ENCODE measurements at places on chromosomes 7 and 10.
A peak's percentile ranks its signal among the peaks of the same experiment; 100 is the strongest.

DNA sequence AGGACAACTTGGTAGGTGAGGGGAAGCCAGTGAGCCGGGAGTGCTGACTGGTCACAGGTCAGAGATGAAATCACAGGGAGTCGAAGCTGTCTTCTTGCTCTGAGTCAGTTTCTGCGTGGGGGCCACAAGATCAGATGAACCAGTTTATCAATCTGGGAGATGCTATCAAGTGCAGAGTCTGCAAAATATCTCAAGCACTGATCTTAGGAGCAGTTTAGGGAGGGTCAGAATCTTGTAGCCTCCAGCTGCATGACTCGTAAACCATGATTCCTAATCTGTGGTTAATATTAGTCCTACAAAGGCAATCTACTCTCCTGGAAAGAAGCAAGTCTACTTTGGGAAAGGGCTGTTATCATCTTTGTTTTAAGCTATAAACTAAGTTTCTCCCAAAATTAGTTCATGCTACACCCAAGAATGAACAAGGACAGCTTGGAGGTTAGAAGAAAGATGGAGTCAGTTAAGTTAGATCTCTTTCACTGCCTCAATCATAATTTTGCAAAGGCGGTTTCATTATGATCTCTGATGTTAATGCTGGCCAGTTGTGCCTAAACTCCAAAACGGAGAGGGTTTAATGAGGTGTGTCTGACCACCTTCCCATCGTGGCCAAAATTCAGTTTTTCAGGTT lies 8.4 kb upstream of the LMOD2 start:
- no peak for DNase-seq

DNA sequence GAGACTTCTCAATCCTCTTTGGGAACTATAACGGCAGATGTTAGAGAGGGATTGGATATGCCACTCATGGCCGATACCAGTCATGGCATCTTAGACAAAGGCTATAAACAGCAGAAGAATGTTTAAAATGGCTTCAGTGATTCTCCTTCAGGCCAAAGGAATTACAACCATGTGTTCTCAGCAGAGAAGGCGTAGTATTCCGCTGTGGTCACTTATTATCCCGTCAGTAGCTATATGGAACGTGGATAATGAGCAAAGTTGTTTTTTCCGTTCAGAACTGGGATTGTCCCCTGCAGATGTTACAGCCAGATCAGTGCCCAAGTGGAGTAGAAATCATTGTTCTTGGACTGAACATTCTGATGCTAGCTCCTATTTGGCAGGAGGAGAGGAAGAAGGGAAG lies 43.1 kb downstream of the TEX36 start:
- DNase-seq, result no peak

- no peak for DNase-seq
Measured at GRCh38 chr7:19114551-19114855, 2.9 kb downstream of the TWIST1 start.

DNA sequence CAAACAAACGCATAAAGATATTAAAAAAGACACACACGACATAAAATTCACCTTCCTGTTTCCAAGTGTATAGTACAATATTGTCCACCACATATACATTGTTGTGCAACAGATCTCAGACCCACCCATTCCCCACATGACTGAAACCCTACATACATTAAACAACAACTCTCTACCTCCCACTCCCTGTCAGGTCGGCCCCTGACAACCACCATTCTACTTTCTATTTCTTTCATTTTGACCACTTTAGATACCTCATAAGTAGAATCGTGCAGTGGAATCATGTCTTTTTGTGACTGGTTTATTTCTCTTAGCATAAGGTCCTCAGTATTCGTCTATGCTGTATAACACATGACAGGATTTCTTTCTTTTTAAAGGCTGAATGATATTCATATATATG lies 320.5 kb downstream of the BBS9 start:
- DNase-seq, result no peak

DNA sequence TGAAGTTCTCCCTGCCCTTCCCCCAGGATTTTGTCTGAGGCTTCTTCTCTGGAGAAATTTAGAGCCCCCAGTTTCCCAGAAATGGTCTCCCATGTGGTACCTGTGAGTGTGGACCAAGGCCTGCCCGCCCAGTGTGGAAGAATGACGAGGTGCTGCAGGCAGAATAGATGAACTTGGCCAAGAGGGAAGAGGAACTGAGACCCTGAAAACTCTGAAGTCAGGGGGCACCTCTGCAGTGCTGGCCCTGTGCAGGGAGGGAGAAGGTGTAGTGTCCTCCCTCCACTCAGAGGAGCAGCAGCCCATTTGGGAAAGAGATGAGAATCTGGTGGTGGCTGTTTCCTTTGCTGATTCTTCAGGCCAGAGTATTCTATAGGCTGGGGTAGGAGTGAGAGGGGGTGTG lies 115.2 kb upstream of the PCGF5 start:
- DNase-seq, result no peak

GRCh38 chr10:20745556-20746375 lies 151.3 kb downstream of the NEBL start:
- no peak for DNase-seq

GRCh38 chr7:35722054-35722849 lies 27.3 kb upstream of the HERPUD2 start:
- no peak for DNase-seq

- DNase-seq, result no peak
Measured at GRCh38 chr7:51246258-51247245, 70.1 kb downstream of the COBL start.

GRCh38 chr7:155685791-155686160 lies 41.3 kb downstream of the RBM33 start:
- no peak for DNase-seq

DNA sequence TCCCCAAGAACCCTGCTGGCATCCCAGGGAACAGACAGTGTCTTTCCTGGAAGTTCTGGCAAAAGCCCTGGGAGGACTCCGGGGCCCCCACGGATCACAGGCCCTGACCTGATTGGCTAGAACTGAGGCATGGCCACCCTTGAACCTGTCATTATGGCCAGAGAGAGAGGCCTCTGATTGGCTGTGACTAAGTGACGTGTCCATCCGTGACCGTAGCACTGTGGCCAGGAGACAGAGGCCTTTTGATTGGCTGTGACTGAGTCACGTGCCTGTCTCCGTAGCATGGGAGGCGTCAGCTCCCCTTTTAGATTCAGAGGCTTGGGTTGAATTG lies 163.8 kb downstream of the RGS10 start:
- DNase-seq, result no peak

- peak; percentile 28 for DNase-seq
Measured at GRCh38 chr7:139777133-139777891, 486 bp downstream of the HIPK2 start.

DNA sequence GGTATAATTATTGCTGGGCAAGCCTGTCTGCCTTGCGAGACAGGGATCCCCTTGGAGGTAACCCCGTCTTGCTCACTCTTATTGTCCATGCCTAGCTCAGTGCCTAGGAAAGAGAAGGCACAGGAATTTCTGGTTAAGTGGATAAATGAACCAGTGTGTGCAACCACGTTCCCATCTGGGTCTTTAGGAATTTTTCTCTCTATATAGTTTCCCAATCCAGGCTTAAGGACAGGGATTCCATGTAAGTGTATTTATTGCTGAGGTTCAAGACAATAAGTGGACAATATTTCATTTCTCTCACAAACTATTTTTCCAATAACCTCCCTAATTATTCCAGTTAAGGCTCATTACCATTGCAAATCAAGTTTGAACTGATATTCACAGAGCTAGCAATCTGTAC lies 8.9 kb upstream of the ADAM12 start:
- no peak for DNase-seq

- no peak for DNase-seq
Measured at GRCh38 chr7:157596471-157596870, 259.7 kb downstream of the DNAJB6 start.

GRCh38 chr10:63611078-63611477 lies 89.9 kb downstream of the REEP3 start:
- DNase-seq, result no peak

DNA sequence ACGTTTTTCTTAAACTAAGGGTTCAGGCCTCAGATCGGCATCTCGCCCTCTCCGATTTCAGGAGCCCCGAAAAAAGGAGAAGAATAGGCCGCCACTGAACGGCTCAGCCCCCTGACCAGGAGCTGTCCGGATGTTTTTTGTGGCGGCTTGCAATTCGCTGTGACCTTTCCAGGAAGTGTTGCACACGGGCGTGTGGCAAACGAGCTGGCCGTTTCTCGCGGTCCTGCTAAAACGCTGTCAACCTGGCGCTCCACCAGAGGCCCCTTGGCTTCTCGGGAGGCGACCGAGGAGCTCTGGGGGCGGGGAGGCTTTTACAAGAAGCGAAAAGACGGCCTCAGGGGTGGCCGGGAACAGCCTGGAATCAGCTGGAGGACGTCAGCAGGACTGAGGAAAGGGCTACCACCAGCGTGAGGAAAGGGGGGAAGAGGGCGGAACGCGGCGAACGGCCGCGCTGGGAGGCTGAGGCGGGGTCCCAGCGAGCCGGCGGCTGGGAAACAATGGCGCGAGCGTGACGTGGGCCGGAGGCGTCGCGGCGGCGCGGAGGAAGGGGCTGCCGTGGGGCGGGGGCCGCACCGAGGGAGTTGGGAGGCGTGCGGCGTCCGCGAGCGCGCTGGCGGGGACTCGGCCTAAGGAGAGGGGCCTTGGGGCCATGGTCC lies 493 bp downstream of the NT5C2 start:
- DNase-seq, result peak; percentile 21

DNA sequence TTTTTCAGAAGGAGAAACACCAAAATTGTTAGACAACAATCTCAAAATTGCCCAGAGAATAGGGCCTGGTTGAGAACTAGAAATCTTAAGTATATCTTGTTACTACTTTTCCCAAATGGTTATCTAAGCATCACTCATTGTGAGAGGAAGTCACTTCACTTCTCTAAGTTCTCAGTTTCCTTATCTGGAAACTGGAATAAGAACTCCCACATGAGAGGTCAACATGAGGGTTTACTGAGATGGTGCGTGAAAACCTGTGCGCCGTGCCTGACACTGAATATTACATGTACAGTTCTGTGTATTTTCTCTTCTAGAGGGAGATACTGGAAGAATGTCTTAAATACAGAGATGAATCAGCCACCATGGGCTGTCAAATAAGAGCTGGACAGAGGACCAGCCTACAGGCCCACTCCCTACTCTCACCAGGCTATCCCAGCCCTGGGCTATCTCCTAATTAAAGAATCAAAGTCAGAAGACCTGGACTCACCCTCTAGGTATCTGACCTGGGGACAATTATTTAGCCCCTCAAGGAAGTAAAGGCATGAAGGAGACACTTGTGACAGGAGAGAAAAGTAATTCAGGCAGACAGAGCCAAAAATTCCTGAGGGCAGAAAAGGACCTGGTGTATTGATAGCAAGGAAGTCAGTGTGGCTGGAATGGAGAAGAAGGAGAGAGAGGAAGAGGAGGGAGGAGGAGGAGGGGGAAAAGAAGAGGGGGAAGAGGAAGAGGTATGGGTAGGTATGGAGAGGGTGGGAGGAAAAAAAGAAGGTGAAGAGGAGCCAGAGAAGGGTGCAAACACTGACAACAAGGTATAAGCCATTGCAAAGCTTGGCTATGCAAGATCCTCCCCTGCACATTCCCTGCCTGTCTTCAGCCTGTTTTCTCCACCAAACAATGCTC lies 44.9 kb downstream of the CCDC71L start:
- no peak for DNase-seq

GRCh38 chr10:21021843-21022594 lies 124.9 kb upstream of the NEBL start:
- no peak for DNase-seq

- DNase-seq, result no peak
Measured at GRCh38 chr7:75962607-75963380, 31.6 kb downstream of the TMEM120A start.

- no peak for DNase-seq
Measured at GRCh38 chr7:140881507-140882228, 43.1 kb downstream of the BRAF start.

DNA sequence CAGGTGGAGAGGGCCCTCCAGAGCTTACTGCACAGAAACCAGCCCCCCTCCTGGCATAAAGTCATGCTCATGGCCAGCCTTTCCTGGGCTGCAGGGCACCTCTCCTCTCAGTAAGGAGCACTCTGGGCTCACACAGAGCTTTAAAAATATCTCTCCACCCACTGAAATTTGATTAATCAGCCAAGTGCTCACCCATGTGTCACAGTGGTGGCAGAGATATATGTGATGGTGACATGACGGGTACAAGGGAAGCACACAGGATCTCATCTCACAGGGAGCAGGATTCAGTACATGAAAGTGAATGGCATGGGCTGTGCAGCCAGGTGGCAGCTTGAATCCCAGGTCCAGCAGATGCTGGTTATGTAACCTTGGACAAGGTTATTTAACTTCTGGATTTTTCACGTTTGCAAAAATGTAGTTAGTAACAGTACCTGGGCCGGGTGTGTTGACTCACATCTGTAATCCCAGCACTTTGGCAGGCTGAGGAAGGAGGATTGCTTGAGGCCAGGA lies 144.8 kb downstream of the CALN1 start:
- no peak for DNase-seq

- DNase-seq, result no peak
Measured at GRCh38 chr10:32982293-32982709, 24.3 kb upstream of the ITGB1 start.

- peak; percentile 61 for DNase-seq
Measured at GRCh38 chr10:119165171-119166117, at the start of gene SFXN4. SFXN4 (minus strand) TSS chr10:119165714; CDS start chr10:119165647, 67 bp downstream.

- DNase-seq, result no peak
Measured at GRCh38 chr7:137592232-137592896, 248.8 kb upstream of the PTN start.

GRCh38 chr10:113027230-113027573 lies 77.2 kb downstream of the TCF7L2 start:
- DNase-seq, result no peak

- DNase-seq, result no peak
Measured at GRCh38 chr10:10270126-10271050, 747.3 kb upstream of the CELF2 start.

- DNase-seq, result no peak
Measured at GRCh38 chr7:42972699-42973500, 40.7 kb downstream of the MRPL32 start.

DNA sequence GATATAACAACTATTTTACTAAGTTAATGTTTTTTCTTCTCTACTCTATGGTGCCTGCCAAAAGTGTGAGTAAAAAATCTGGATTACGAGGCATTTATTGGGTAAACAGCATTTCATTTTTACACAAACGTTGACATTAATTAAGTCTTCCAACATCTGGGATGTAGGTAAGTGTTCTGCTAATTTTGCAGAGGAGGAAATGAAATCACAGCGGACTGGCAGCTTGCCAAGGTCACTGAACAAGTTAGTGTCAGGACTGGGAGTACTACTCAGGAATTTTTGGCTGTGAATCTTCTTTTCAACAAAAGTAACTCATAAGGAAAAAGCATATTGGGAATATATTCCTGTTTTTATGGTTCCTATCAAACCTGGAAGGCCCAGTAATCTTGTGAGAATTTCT lies 612.1 kb upstream of the FZD8 start:
- DNase-seq, result no peak

- DNase-seq, result no peak
Measured at GRCh38 chr10:114045136-114046086, 1.7 kb downstream of the ADRB1 start.
